NCI-H524 treated with DMSO at 0.1 percent for 48 hours (cell line): ENCODE measurements at places on chromosomes 2 and 18.

- DNase-seq = no peak
Observed at GRCh38 chr18:60358516-60358915, 14.1 kb downstream of the MC4R start.

DNA sequence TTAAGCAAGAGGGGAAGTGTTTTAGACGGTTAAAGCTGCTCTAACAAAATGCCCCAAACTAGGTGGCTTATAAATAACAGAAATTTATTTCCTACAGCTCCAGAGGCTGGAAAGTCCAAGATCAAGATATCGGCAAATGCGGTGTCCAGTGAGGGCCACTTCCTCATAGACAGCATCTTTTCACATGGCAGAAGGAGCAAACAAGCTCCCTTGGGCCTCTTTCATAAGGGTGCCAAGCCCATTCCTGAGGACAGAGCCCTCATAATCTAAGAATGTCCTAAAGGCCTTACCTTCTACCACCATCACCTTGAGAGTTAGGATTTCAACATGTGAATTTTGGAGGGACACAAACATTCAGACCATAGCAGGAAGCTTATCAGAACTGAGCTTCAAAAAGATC lies 57.3 kb upstream of the PPP1CB start:
- no peak for DNase-seq

- DNase-seq = no peak
Observed at GRCh38 chr2:144249035-144249637, 270.8 kb downstream of the ZEB2 start.

DNA sequence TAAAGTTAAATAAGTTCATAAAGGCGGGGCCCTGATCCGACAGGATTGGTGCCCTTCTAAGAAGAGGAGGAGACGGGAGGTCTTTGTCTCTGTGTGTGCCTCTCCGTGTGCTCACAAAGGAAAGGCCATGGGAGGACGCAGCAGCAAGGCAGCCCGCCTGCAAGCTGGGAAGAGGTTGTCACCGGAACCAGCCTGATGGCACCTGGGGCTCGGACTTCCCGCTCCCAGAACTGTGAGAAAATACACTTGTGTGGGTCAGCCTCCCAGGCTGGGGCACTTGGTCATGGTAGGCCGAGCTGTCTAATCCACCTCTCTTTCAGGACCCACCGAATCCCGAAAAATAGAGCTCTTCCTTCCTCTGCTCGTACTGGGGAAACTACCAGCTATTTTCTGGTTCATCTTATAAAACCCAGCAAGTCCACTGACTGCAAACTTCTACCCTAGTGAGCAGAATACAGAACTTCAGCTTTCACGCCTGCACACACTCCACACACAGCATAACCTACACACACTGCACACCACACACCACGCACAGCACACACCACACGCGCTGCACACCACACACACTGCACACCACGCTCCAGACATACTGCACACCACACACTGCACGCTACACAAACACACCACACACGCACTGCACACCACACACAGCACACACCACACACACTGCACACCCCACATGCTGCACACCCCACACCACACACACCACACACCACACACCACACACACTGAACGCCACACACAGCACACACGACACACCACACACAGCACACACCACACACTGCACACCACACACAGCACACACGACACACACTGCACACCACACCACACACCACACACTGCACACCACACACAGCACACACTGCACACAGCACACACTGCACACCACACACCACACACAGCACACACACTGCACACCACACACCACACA lies 58.1 kb downstream of the ASB1 start:
- DNase-seq = no peak

DNA sequence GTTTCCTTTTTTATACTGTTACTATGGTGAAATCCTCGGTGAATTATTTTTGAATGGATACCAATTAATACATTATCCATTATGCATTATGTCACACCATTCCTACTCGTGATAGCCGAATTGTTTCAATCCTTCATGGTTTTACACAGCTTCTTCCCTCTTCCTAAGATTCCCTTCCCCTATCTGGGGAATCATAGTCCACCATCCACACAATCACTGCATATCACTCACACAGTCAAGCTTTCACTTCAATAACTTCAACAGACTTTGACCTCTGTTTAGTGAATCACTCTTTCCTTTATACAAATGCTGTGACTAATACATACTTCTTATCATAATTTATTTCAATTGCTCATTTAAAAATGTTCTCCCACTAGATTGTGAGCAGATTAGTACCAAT lies 1108.1 kb upstream of the LRRTM1 start:
- no peak for DNase-seq

GRCh38 chr2:79389481-79389880 lies 123.4 kb upstream of the CTNNA2 start:
- DNase-seq = no peak

DNA sequence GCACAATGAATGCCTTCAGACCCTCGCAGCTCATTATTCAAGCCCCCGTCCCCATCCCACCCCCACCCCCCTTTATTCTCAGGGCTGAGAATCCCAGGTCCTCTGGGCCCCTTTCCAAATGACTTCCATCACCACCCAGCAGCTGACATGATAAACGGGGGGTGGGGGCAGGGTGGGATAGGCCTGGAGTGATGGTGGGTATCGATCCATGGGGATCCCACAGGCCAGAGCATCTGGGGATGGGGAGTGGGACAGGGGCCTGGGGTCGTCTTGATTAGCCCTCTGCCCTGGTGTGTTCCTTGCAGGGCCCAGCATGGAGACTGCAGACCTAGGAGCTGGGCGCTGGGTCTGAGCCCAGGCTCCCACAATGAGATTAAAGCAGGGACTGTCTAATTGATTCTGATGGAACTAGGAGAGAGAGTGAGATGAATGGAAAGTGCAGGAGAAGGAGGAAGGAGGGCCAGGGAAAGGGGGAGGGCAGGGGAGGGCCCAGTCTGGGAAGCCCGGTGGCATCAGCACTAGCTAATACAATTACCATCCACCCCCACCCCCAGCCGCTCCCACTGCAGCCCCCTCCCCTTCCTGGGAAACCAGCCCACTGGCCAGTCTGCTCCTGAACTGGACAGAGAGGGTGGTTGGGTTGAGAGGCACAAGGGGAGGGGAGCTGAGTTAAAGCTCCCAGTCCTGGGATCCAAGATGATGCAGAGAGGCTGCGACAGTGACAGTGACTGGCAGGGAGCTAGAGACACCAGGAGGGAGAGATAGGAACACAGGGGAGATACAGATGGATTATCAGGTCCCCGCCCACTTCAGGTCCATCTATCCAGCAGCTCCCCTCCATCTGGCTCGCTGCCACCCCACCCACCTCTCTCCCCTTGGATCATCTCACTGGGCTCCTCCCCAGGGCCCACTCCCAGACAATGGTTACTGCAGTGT lies 13.1 kb upstream of the TNS1 start:
- no peak for DNase-seq

DNA sequence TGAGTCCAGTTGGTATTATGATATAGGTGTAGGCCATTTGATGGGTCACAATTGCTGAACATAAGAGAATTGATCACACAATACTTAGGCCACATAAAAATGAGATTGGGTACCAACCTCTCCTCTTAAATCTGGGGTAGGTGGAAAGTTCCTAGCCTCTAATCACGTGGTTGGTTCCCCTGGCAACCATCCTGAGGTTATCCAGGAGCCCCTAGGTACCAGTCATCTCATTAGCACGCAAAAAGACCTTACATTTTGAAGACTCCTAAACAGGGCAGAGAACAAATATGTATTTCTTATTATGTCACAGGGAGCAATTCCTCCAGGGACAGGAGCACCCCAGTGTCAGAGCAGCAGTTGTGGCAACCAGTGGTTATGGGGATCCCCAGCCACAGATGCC lies 12.7 kb upstream of the SELENOI start:
- DNase-seq = no peak

DNA sequence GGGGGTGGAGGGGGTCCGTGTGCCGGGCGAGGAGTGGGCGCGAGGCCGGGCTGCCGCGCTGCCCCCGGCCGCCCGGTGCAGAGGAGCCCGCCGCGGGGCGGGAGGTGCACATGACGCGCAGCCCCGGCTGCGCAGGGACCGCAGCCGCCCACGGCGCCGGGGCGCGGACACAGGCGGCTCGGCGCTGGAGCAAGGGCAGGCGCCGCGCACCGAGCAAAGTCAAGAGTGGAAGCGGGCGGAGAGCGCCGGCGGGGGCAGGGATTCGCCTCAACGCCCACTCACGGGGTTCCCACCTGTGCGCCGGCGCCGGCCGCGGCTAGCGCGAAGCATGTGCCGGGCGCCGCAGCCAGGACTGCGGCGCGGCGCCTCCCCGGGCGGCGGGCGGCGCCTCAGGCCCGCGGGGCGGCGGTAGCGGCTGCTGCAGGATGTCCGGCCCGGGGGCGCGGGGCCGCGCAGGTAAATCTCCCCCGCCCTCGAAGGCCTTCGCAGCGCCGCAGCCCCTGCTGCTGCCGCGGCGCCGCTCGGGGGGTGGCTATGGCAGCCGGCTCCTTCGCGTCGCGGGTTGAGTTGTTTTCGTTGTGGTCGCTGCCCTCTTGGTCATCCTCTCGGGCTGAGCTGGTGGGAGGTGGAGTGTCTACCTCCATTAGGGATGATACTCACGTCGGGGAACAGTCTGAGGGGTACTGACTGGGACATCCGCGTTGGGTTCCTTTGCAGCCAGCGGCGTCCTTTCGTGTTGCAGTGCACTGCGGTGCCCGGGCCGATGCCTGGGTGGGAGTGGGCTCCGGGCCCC lies 216.3 kb upstream of the DTNA start:
- no peak for DNase-seq

GRCh38 chr2:168211664-168212163 lies 35.7 kb downstream of the STK39 start:
- no peak for DNase-seq

DNA sequence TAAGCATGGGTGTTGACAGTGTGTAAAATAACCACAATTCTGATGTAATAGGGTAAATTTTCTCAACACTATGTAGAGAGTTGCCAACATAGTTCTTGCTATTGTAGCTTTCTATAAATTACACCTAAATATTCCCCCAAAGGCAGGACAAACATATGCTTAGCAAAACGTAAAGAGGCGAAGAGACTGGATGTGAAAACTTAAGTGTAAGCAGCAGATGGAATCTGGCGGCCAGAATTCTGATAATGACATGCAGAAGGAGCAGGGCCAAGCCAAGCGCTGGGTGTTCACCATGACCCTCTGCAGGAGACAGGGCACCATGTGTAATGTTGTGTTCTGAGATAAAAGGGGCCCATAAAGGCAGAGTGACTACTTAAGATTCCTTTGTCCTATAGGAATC lies 105.2 kb upstream of the ZNF521 start:
- no peak for DNase-seq

GRCh38 chr2:221335219-221335752 lies 236.8 kb downstream of the EPHA4 start:
- DNase-seq = no peak

GRCh38 chr18:21949326-21950015 lies 208.9 kb downstream of the MIB1 start:
- DNase-seq = no peak

- no peak for DNase-seq
Observed at GRCh38 chr2:138335036-138335435, 166.5 kb upstream of the SPOPL start.

GRCh38 chr2:127072970-127073369 lies 34.0 kb downstream of the BIN1 start:
- DNase-seq = no peak

GRCh38 chr2:224781400-224781799 lies 65.2 kb upstream of the CCDC195 start:
- no peak for DNase-seq

DNA sequence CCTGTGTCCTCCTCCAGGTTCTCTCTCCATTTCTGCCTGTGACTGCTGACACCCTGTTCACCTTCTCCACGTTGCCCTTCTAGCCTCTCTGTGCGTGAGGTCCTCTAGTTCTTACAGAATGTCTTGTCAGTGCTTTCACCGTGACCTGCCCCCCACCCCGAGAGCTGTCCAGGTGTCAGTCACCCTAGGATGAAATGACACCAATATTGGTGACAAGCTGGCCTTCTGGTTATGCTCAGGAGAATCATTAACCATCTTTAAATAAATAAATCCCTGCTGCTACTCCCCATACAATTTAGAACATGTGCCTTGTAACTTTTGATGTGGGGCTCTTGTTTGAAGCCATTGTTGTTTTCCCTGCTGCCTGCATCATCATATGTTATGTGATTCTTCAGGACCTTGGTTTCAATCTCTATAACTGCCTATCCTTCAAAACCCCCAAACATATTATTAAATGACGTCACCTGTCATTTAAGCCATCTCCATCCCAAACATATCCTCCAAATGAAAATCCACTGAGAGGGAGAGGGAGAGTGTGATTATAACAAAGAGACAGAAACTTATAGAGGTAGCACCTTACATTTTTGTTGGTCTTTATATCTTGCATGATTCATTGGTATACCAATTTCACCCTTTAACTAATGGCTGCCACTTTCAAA lies 496.3 kb downstream of the PARD3B start:
- no peak for DNase-seq

DNA sequence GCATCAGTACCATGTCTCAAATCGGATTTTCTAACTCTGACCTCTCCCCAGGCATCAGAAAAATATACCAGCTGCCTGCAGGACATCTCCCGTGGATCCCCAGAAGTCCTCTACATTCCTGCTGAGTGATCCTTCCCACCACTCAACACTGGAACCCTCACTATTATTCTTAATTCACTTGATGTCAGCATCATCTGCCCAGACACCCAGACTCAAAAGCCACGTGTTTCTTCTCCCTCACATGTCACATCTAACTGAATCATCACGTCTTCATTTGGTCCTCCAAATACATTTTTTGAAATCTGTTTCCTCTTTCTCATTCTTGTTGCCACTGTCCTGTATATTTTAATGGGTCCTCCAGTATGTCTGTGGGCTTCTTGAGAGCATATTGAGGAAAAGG lies 218.6 kb downstream of the HRH4 start:
- DNase-seq = no peak

- DNase-seq = no peak
Observed at GRCh38 chr2:218345491-218346236, 11.0 kb upstream of the CATIP start.

- DNase-seq = no peak
Observed at GRCh38 chr2:10274376-10274775, 28.3 kb upstream of the HPCAL1 start.

DNA sequence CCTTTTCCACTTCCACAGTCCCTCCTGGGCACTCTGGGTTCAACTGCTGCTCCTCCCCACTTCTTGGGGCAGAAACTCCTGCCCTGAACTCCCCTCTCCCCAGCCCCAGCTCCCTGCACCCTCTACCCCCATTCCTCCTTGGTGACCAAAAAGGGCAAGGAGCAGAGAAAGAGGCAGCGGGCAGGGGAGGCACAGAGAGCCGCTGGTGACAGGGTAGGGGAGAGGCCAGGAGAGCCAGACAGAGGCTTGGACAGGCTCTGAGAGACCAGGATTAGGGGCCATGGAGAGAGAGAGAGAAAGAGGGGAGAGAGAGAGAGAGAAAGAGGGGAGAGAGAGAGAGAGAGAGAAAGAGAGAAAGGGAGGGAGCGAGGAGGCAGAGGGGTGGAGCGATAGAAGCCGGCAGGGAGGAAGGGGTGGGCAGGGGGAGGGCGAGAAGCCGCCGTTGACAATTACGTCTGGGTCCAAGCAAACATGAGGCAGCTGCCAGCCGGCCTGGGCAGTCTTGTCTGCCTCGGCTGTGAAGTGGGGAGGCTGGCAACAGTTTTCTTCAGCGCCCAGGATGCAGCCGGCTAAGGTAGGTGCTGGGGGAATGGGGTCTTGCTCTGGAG lies at the start of gene KCNIP3:
Gene KCNIP3, plus strand, starts transcription at position 468 of the 608 bp plus-strand sequence. Its CDS starts 92 bp downstream, at position 560.
- no peak for DNase-seq

- DNase-seq = no peak
Observed at GRCh38 chr2:85649201-85650190, 18.5 kb downstream of the SFTPB start.
